ENCODE measurements at places on chromosomes 13 and 19. TPM values are rescaled to one million over a fixed set of nuclear protein-coding genes. Genes with fewer than 3 reads are reported as not detected.
A peak's percentile ranks its signal among the peaks of the same experiment; 100 is the strongest.

SIGLEC12 gene
- total RNA-seq = 0.43 TPM

MAP4K1 gene
- 374 TPM for total RNA-seq

DNA sequence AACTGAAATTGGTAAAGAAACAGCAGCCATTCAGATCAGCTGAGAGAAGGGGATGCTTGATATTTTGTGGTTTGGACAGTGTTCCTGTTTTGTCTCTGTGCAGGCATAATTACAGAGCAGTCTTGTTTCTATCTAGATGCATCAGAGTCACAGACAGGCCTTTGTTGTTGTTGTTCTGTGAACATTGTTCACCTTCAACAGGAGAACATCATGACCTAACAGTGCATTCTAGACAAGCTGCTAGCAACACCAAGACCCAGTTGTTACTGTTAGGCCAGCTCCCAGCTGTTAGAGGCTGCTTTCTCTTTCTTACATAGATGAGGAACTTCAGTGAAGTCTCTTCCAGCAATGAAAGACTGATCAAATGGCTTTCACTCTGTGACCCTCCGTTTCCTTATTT lies 8.5 kb upstream of the LSR start:
- H3K27me3 ChIP-seq = peaks cover 29% of the 10 kb centered on the region
- H3K27ac ChIP-seq = peak overlapping the region; percentile 75
- peak overlapping the region; percentile 13 for H3K4me3 ChIP-seq
- peak; percentile 15 for DNase-seq

DNA sequence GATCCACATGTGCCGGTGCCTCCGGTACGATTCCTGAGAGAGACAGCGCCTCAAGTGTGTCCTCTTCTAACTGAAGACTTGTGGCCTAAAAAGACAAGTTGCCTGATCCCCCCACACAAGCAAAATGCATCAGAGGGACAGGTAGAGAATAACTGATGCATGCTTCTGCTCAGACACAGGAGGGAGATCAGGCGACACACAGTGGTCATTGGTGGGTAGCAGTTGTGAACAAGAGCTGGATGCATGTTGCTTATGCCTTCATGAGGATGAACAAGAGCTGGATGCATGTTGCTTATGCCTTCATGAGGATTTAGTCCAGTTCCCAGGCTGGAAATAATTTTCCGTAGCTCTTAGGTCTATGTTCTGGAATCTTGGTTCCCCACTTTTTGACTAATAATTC lies 505.6 kb downstream of the MYO16 start:
- H3K36me3 ChIP-seq = no peaks in the 10 kb centered on the region
- H3K27ac ChIP-seq = no peak overlapping the region

- no peak overlapping the region for H3K27ac ChIP-seq
- no peak overlapping the region for H3K4me3 ChIP-seq
- DNase-seq = peak; percentile 24
Observed at GRCh38 chr19:13621413-13621812, 115.1 kb upstream of the CACNA1A start.

Measured in activated CD4-positive, alpha-beta memory T cell treated with anti-CD3 and anti-CD28 coated beads, Interleukin-2, amount 10 ng/mL, durations not matched to agents 7 days and 5 days (primary cell).